ENCODE measurements at places on chromosomes 1 and 21.

DNA sequence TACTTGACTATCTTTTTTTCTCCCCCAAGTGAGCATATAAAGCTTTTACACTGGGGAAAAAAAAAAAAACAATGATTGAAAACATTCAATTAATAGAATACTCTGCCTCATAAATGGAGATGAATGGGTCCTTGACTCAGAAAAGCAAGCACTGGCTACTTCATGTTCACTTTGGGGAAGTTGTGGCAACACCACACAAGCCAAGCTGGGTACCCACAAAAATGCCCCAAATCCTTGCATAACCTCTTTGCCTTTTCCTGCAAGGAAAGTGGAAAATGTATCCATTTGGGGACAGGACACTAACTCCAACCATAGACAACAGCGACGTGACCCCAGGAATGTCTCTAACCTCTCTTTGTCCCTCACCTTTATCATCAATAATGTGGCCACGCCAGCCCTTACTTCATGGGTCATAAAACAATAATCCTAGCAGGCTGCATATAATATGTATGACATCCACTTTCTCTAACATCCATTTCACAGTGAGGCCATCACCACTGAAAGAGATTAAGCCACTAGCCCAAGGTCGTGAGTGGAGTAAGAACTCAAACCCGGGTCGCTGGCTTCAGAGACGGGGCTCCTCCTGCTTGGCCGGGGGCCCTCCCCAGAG lies 2.3 kb downstream of the ECE1 start:
- no peak for DNase-seq

- no peak for DNase-seq
These were observed 159.9 kb upstream of the NR5A2 start for GRCh38 chr1:199867601-199868000.

DNA sequence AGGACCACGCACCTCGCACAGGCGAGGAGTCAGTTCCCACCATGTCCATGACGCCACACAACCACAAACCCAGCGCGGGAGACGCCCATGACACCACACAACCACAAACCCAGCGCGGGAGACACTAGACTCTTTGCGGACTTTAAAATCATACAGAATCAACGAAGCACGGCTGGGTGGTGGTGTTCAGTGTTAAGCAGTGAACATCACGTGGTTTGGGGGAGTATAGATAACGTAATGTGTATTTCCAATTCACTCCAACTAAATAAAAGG lies 19.2 kb downstream of the PTTG1IP start:
- DNase-seq: no peak

DNA sequence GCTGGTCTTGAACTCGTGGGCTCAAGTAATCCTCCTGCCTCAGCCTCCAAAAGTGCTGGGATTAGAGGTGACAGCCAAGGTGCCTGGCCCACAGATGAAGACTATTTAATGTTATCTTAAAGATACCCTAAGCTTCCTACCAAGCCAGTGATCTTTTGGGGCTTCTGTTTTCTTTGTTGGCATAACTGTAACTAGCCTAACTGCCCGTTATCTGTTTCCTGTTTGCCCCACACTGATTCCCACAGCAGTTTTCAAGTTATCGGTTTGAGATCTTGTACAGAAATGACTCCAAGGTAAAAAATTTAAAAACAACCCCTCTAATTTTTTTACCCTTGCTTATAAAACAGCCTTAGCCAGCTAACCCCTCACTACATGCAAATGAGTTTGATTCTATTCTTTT lies 12.4 kb downstream of the SELL start:
- DNase-seq: no peak

GRCh38 chr1:56686169-56686568 lies 41.1 kb downstream of the PRKAA2 start:
- DNase-seq: no peak
